ENCODE measurements at places on chromosomes 4 and X.
A peak's percentile ranks its signal among the peaks of the same experiment; 100 is the strongest.

- no peak for DNase-seq
Observed at GRCh38 chr4:185202984-185203485, 765 bp downstream of the CFAP97 start.

DNA sequence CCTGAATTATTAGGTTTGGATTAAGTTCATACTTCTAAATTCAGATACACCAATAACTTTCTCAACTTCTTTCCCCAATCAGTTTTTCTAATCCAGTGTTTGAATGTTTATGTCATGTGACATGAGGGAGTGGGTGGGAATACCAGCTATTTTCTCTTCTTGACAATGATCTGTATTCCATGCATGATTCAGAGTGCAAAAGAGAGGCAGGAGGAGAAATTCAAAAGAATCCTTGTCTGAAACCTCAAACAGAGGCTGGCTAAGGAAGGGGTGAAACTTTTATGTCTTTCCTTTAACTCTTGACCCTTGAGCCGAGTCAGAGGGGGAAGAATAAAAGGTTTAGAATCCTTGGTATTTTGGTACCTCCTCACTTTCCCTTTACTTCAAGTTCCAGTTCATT, 544.7 kb downstream of the SPRY1 start:
- no peak for DNase-seq

GRCh38 chr4:108359130-108359985, 190.6 kb upstream of the LEF1 start:
- DNase-seq = peak; percentile 45

DNA sequence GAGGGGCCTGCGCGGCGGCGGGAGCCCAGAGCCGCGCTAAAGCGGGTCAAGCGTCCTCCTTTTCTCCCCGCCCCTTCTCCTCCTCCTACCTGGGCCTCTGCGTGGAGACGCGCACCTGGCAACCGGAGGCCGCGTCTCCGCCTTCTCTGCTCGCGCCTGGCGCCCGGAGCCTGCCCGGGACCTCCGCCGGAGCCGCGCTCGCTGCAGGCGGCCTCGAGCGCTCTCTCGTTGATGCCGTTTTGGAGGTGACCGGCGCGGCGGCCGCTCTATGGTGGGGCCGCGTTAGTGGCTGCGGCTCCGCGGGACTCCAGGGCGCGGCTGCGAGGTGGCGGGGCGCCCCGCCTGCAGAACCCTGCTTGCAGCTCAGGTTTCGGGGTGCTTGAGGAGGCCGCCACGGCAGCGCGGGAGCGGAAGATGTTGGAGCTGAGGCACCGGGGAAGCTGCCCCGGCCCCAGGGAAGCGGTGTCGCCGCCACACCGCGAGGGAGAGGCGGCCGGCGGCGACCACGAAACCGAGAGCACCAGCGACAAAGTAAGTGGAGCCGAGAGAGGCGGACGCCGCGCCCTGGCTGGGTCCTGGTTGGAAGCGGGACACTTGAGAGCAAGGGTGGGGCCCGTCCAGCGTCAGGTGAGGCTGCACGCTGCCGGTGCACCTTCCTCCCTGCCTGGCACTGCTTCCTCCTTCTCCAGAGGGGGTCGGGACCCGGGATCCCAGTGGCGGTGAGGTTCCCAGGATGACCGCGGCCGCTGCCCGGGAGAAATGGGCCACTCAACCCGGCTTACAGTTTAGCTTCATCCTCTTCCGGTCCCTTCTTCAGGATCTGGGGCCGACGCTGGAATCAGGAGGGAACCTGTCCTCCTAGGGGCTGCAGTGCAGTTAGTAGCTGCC, at the start of gene CDS1:
CDS1 (plus strand) TSS at position 140 of the 888 bp plus-strand sequence; CDS start at position 415, 275 bp downstream.
- DNase-seq = peak; percentile 7

GRCh38 chr4:86106475-86106874, 253.4 kb downstream of the MAPK10 start:
- no peak for DNase-seq

- no peak for DNase-seq
Observed at GRCh38 chr4:189548484-189549125, 392.1 kb upstream of the FRG1 start.

- DNase-seq = no peak
Observed at GRCh38 chrX:134694333-134695322, 36.4 kb upstream of the PLAC1 start.

DNA sequence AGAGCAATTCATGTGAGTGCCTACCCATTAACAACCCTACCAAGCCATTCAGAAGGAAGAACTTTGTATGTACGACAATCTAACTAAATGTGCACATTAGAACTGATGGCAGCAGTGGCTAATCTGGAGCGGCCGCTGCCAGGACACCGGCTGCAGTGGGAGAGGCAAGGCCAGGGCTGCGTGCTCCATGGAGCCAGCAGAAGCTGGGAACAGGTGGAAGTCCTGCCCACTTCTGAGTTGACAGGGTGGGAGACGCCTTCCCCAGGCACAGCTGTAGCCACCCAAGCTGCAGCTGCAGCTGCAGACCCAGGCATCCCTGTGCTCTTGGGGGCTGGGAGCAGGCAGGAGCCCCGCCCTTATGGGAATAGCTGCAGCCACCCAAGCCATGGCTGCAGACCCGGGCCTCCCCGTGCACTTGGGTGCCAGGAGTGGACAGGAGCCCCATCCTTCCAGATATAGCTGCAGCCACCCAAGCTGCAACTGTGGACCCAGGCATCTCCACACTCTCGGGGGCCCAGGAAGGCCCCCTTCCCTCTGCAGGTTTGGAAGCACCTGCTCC, 79.1 kb upstream of the DDX60 start:
- no peak for DNase-seq

DNA sequence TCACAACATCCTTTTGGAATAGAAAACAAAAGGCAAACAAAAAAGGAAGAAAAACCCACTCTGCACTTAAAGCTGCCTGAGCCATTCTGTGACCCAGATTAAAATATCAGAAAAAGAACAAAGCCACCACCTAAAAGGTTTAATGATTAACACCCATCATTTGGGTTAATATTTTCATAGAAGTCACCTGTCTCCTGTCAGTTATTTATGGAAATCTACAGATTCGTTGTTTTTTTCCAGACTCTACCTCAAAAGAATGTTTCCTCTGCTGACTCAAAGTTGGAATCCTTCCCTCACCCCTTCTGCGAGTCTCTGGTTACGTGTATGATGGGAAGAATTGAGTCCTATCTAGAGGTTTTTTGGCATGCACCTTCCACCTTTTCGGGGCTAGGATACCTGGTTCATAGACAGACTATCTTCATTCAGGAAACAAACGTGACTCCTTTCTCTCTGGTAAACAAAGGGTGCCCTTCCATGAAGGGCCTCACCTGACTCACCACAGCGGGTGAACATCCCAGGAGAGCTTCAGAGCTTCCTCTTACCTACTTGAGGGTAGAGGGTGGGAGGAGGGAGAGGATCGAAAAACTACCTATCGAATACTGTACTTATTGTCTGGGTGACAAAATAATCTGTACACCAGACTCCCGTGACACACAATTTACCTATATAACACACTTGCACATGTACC, 19.6 kb upstream of the CA5B start:
- no peak for DNase-seq

DNA sequence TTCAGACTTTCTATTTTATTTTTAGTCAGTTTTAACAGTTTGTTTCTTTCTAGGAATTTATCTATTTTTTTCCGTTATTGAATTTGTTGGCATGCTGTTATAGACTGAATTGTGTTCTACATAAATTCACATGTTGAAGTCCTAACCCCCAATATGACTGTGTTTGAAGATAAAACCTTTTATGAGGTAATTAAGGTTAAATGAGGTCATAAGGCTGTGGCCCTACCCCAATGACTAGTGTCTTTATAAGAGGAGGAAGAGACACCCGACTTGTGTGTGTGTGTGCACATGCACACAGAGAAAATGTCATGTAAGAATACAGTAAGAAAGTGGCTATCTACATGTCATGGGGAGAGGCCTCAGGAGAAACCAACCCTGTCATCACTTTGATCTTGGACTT, 146.3 kb downstream of the BRWD3 start:
- DNase-seq = peak; percentile 5

DNA sequence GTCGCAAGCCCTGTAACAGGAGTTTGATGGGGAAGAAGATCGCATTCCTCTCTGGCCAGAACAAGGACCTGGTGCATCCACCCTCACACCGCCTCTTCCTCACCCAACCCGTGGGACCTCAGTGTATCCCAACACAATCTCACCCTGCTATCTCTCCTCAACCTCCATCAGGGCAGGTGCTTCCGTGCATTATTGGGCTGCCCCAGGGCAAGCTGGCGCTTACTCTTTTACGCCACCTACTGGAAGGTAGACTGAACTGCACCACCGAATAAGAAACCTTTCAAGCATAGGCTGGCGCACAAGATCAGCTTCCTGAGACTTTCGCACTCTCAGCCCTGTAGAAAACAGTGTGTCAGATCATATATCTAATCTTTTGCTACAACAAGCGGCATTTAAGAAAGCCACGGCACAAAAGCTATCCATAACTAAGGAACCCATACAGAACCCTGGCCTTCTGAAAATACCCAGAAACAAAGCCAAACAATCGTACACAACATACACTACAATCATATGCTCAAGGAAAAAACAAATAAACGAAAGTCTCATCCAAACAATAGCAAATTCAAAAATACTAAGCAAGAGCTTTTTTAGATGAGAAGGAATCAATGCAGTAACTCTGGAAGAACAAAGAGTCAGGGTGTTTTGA, 209.3 kb downstream of the UGT8 start:
- DNase-seq = peak; percentile 65

GRCh38 chrX:74450803-74451449, 29.6 kb downstream of the SLC16A2 start:
- DNase-seq = peak; percentile 45

- peak; percentile 96 for DNase-seq
Observed at GRCh38 chr4:80335554-80336358, at the start of gene CFAP299. CFAP299 (plus strand) TSS chr4:80335730.

DNA sequence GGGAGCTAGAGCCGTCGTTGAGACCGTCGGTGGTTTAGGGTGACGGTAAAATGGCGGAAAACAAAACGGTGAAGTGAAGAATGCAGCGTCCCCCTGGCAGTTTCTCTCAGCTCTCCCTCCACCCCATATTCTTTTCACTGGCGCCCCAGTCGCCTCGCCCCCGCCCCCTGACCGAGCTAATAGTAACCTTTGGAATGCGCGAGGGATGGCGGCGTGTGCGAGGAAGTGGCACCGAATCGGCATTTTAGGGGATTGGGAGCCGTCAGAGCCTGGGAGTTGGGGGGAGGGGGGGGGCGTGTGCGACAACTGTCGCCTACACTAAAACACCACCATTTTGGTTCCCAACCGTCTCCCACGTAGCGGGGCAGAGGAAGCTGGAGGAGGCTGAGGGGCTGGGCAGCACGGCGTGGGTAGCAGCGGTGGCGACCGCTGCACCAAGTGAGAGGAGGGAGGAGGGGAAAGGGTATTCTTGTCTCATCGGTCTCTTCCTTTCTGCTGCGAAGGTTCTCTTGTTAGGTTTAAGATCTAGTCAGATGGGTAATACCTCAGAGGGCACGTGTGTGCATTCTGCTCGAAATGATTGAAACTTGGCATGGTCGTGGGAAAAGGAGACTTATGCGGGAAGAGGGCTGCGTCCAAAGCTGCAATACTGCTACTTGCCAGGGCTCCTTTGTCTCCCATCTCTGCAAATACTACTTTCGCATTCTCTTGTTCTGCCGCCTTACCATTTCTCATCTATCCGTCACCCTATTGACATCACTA, 840 bp downstream of the ZNF711 start:
- peak; percentile 52 for DNase-seq

DNA sequence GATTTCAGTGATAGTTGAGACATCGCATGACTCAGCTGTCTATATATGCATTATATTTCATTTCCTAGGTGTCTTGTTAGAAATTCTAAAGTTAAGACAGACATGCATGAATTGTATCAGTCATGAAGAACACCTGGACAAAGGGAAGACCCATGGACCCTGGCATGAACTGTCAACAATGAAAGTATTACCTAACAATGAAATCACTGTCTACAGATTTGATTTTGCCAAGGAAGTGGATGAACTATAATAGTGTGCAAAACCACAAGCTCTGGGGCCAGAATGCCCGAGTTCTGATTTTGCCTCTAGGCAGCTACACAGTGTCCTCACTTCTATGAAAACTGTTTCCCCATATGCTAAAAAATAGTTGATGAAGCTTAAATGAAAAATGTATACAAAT, 386.1 kb downstream of the NLGN4X start:
- no peak for DNase-seq

DNA sequence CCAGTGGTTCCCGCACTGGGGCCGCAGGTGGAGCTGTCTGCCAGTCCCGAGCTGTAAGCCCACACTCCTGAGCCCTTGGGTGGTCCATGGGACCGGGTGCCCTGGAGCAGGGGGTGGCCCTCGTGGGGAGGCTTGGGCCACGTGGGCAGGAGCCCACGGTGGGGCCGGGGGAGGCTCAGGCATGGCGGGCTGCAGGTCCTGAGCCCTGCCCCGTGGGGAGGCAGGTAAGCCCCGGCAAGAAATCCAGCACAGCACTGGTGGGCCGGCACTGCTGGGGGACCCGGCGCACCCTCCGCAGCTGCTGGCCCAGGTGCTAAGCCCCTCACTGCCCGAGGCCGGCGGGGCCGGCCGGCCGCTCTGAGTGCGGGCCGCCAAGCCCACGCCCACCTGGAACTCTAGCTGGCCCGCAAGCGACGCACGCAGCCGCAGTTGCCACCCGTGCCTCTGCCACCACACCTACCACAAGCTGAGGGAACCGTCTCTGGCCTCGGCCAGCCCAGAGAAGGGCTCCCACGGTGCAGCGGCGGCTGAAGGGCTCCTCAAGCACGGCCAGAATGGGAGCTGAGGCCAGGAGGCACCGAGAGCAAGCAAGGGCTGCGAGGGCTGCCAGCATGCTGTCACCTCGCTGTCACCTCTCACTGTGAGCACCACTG, 2.0 kb upstream of the METAP1 start:
- DNase-seq = no peak

DNA sequence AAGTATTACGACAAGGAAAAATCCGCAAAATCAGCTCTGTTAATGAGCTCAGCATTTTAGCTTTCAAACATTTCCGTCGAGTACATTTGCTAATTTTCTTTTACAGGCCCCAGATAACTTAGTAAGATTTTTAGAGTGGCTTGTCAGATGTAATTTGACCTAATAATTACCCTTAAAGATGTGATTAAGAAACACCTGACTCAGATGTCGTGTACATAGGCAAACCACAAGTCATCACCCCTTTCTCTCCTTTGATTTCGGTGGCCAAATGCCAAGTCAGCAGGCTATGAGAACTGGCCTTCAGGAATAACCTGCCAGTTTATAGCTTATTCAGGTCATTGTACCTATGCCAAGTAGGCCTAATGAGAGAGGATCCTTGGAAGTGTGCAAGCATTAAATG, 369.6 kb downstream of the PCDH7 start:
- no peak for DNase-seq

GRCh38 chr4:143514169-143514495, 630 bp downstream of the SMARCA5 start:
- DNase-seq = no peak

Measured in hematopoietic multipotent progenitor cell treated with erythropoietin and hydrocortisone succinate and interleukin-3 and kit ligand, for 6 days (in vitro differentiated cells).